GM19239 (cell line): ENCODE measurements at places on chromosomes 4 and X.

GRCh38 chr4:1379801-1380331, 26.4 kb downstream of the NKX1-1 start:
- DNase-seq = no peak

GRCh38 chrX:153225438-153226098, 46.5 kb downstream of the MAGEA1 start:
- DNase-seq = no peak

GRCh38 chr4:94466923-94467322, 15.2 kb downstream of the PDLIM5 start:
- no peak for DNase-seq

DNA sequence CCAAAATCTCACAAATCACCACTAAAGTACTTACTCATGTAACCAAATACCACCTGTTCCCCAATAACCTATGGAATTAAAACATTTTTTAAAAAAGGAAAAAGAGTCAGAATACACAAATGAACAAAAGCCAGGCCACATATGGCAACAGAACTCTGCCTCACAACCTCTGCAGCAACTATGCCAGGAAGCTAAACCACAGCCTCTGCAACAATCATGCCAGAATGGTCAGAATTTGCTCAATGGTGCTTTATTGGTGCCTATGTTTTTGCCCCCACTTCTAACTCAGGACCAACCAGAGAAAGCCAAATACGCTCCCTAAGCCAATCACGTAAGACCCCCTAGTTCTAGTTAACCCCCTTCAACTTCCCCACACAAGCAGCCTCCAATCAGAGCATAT, 69.6 kb downstream of the HOPX start:
- no peak for DNase-seq

- no peak for DNase-seq
Observed at GRCh38 chr4:32826169-32826568, 2106.0 kb downstream of the PCDH7 start.

GRCh38 chrX:132668178-132668577, 179.3 kb upstream of the MBNL3 start:
- no peak for DNase-seq

GRCh38 chr4:167622481-167623240, 388.4 kb upstream of the SPOCK3 start:
- peak; percentile 20 for DNase-seq

- DNase-seq = no peak
Observed at GRCh38 chrX:80648023-80648422, 161.7 kb downstream of the BRWD3 start.

- no peak for DNase-seq
Observed at GRCh38 chr4:8905773-8906667, 34.4 kb upstream of the HMX1 start.

- no peak for DNase-seq
Observed at GRCh38 chr4:64407000-64407399, 2.2 kb downstream of the TECRL start.

- no peak for DNase-seq
Observed at GRCh38 chr4:126630230-126630629, 1002.5 kb upstream of the INTU start.

DNA sequence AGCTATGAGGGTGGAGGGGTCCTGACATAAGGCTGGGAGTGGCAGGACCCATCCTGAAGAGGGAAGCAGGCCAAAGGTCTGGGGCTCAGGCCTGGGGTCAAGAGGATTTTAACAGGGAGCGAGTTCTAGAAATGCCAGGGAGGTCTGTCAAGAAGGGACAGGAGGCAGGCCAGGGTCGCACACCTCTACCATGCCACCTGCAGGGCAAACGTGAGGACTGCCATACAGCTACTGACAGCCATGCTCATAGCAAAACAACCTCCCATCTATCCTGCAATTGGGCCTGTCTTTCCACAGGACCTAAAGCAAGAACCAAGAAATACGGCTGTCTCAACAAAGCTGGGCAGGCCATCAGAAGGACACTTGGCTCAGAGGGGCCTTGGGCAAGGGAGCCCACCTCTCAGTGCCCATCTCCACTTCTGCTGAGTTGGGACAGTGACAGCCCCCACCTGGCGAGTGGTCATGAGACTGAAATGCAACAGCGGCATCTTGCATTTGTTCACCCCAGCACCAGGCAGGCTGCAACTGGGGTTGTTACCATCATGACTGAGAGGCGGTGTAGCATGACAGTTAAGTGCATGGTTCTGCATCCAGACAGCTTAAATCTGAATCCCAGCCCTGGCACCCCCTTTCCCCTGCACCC, 92.7 kb downstream of the WFS1 start:
- no peak for DNase-seq

DNA sequence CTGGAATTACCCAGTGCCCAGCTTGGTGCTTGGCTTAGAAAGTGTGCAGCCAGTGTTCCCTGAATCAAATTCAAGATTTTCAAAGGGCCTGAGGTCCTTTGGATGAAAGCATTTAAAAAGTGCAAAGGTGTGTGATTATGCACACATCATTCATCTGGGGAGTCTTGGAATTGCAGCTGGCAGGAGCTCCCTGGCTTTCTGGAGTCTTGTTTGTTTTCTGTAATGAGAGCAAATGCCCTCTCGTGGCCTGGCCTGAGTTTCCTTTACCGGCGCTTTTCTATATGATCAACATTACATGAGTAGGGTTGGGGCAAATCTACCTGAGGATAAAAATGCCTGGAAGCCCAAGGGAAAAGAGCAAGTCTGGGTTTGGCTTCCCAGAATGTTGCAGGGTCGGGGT, 24.6 kb upstream of the SORCS2 start:
- no peak for DNase-seq

DNA sequence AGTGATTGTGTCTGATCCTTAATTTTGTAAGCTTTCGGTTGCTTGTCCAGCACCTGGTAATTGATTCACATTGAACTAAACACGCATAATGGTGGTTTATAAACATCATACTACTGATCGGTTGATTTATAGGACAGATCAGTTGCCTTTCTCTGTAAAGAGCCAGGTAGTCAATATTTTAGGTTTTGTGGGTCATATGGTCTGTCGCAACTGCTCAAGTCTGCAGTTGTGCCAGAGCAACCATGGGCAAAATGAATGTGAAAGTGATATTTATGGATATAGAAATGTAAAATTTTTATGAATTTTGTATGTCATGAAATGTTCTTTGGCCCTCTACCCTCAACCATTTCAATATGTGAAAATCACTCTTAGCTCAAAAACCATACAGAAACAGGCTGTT, 8.9 kb downstream of the JADE1 start:
- DNase-seq = no peak

DNA sequence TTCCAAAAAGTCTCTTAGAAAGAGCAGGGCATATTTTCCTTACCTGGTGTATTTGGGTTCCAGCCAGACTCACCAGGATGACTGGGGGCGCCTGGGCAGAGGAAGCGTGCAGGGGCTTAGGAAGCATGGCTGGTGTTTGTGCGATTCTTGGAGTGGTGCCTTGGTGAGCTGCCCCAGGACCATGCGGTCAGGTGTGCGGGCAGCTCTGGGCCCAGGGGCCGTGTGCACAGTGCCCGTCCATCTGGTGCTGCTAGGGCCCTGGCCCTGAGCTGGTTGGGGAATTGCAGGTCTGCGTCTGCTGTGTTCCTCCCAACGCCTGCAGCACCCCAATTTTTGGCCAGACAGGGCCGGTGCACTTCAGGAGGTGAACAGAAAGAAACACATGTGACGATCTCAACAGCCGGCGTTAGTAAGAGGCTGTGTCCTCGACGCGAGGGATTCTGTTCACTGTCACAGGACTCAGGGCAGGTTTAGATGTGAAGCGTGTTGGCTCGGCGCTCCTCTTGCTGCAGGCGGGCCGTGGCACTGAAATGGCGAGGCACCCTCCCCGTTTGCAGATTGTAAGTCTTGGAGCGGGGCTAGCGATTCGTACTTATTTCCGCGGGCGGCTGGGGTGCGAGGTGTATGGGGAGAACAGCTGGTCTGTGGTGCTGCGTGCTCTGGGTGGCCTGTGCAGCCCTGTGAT, 15.2 kb downstream of the RGS12 start:
- DNase-seq = no peak

GRCh38 chr4:16448241-16448840, 222.1 kb upstream of the TAPT1 start:
- DNase-seq = no peak

DNA sequence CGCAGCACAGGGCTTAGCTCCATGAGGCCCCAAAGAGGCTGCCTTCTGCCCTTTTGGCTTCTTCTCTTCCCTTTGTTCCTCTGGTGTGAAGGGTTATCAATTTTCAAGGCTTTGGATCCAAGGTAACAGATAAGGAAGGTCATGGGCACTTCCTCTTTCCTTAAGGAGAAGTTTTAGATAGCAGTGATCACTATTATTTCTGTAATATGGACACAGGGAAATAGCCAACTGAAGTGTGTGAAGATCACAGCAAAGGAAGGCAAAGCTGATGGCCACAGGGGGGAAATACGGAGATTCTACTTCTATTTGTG, 366.8 kb downstream of the UNC5C start:
- DNase-seq = no peak

DNA sequence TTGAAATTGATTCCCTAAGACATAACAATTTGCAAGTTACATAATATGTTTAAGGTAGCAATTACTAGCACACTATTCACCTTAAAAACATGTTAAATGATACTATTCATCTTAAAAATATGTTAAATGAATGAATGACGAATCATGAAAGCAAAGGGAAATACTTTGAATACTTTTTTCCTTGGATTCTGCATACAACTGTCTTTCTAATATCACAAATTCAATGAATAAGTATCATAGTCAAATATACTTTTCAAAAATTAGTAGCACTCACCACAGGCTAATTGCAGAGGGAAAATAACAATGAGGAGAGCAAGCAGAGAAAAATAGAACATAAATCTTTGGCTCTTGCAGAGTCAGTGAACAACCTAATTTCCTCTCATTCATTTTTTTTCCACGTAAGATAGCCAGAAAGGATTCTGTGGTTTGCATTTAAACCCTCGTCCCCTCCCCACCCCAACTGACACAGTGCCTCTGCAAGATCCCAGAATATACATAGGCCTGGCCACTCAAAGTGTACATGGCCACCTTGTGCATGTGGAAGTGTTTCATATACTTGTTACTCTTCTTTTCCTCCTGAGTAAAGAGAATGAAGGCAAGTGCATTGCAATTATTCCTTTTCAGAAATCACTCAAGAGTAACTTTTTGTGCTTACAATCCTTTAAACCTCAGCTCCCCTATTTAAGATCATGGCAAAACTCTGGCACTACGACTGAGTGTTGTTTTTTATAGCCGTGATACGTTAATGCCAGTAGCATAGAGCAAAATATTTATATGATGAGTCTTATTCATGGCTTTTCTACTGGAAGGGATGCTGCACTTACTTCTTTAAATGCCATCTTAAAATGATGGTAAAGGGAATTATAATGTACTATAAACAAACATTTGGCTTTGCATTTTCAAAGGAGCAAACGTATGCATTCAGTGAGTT, 236.4 kb downstream of the PDGFC start:
- no peak for DNase-seq

- no peak for DNase-seq
Observed at GRCh38 chrX:154805696-154806091, 409 bp upstream of the MPP1 start.

DNA sequence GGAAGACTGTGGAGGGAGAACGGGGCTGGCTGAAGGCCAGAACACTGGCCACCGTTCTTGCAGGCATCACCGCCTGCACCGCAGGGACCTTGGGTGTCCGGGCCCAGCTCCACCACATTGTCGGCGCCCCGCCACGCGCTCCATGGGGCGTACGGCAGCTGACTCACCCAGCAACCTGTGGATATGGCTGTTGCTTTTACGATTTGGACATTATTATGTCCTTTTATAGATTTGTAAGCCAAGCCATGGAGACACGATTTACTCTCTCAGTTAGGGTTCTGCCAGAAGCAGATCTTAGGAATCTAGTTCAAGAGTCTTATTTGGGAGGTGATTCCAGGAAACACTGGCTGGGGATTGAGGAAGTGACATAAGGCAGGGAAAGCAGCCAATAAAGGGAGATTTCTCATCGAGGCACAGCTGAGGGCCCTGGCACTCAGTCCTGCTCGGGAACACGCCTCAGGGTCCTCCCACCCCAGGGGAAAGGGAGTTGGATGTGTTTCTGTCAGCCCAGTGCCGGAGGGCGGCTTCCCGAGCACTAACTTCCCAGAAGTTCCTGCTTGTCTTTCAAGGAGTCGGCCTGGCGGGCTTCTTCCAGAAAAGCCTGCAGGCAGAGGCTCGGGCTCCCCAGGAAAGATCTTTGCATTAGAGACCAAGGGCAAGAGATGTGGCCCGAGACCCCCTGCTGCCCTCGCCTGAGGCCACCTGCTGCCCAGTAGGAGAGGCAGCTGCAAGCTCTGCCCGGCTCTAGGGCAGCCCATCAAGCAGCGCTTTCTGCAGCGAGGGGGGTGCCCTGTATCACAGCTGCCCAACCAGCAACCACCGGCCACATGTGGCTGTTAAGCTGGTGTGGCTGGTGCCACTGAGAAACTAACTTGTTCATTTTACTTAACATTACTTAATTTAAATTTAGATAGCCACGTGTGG, 52.9 kb downstream of the CRMP1 start:
- no peak for DNase-seq

DNA sequence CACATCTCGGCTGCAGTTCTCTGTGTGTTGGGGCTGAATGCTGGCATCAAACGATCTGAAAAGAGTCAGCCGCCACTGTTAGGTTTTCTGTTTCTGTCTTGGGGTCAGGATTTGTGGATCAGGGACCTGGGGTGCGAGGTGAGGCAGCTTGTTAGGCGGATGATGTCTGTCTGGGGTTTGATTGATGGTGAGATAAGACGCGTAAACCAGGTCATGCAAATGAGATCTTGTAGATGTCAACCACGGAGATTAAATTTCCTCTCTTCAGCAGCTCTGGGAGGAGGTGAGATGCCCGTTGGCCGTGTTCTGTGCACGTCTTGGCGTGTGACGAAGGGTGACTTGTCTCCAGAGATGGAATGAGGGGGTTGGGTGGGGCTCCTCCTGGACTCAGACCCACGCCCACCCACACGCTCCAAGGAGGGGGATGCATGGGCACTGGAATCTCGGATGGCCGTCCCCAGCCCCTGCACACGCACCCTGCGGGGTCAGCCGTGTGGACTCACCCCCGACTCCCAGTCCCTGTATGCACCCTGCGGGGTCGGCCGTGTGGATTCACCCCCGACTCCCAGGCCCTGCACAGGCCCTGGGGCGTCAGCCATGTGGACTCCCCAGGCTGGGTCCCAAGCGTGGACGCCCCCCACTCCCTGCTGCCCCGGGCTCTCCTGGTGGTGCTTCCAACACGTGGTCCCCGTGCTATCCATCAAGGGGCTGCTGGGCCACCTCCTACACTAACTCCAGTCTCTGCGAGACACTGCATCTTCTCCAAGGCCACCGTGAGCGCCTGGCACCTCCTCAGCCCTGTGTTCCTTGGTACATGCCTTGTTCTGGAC, 16.0 kb upstream of the UVSSA start:
- no peak for DNase-seq

DNA sequence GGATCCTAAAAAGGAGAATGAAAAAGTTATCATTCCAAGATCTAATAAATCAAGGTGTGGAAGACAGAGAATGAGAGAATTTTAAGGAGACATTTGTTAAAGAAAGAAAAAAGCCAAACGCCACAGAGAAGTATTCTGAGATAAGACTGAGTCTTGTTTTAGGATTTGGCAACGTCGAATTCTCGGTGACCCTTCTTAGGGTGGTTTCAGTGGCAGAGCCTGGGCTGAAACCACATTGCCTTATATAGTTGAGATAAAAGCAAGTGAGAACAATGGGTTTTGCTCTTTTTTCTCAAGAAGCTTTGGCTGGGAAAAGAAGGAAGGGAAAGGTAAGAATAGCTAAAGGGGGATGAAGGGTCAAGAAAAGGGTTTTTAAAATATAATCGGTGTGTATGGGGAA, 209.4 kb downstream of the VEGFC start:
- no peak for DNase-seq

GRCh38 chrX:4674028-4674782, 960.8 kb upstream of the PRKX start:
- no peak for DNase-seq

GRCh38 chr4:169484485-169484884, 127.9 kb downstream of the NEK1 start:
- DNase-seq = no peak
